ENCODE measurements at places on chromosomes 5 and 9. TPM values are rescaled to one million over a fixed set of nuclear protein-coding genes. Genes with fewer than 3 reads are reported as not detected.

DNA sequence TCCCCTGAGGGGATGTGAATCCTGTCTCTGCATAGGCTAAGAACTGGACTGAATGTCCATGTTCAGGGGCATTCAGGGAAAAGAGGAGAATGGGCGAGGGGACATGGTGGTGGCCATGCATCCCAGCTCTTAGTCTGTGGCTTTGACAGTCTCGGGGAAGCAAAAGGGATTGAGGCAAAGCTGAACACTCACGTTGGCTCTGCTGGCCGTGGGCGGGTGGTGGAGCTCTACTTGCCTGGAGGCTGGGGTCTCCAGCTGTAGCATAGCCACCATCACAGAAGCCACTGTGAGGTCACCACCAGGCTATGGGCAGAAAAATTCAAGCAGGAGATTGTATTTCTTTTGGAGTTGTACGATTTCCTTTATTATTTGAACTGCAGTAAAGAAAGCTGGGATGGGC is 4.1 kb downstream of the GARIN3 start:
- no peak for DNase-seq

GRCh38 chr9:82140471-82140870 is 151.9 kb downstream of the SPATA31D1 start:
- no peak for DNase-seq

DNA sequence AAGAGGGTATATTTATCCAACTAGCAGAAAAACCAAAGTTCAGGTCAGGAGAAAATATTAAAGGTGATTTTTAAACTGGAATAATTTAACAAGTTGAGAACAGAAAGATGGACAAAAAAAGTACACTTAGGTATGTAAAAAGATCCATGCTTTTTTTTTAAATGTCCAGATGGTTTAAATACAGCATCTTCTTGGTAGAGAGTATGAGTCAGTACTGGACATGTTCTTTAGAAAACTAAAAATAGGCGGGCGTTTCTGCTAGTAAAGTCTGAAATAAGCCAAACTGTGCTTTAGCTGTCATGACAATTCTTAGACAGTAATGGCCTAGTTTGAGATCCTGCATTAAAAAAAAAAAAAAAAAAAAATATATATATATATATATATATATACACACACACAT is 255.9 kb upstream of the ST8SIA4 start:
- no peak for DNase-seq

DNA sequence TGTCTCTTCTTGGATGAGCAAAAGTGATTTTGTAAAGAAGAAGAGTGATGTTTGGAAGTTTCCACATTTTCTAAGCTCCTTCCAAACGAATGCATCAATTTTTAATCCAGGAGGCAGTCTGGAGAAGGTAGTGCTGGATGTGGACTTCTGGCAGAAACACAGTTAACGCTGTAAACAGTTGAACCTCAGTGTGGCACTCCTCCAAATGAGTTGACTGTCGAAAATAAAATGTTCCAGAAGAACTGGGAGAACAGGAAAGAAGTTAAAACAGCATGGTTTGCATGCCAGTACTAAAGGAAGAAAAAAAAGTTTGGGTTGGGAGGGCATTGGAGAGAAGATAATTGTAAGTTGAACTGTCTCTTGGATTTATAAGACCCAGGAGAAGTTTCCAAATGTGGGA is 6.5 kb downstream of the ZNF462 start:
- DNase-seq = no peak

GRCh38 chr9:134367791-134368490 is 41.7 kb downstream of the RXRA start:
- no peak for DNase-seq

DNA sequence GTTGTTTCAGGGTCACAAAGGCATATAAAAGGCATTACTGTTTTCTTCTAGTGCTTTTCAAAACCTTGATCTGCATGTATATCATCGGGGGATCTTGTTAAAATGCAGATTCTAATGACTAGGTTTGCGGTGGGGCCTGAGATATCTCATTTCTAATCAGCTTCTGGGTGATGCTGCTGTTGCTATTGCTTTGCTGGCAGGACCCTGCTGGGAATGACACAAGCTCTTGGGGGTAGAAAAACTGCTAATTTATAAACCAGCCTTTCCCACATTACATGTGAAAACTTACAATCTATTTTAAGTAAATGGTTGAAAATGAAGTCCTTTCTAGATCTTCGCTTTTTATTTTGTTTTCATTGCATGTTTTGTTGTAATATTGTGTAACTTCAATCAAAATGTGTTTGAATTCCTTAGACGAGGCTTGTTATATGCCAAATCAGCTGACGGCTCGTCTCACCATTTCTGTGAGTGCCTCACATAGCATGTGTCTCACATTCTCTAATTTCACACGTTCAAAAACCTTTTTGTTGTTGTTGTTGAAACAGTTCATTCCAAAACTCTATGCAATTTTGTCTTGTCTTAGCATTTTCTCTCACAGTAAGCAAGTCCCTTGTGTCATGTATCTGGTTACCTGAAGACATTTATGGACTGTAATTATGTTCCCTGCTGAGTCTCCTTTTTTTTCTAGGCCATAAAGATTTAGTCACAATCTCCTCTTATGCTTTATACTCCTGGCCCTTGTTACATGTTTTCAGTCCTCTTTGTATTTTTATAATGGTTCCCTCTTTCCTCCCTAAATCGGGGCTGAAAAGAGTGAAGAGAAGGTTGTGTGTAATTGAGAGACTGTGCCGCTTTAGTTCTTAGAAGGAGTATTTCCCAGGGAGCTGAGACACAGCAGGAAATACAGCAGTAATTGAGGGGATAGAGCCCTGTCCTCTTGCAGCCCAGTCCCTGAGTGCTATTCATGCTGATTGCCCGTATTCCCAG is 521.0 kb upstream of the SEMA6A start:
- no peak for DNase-seq

DNA sequence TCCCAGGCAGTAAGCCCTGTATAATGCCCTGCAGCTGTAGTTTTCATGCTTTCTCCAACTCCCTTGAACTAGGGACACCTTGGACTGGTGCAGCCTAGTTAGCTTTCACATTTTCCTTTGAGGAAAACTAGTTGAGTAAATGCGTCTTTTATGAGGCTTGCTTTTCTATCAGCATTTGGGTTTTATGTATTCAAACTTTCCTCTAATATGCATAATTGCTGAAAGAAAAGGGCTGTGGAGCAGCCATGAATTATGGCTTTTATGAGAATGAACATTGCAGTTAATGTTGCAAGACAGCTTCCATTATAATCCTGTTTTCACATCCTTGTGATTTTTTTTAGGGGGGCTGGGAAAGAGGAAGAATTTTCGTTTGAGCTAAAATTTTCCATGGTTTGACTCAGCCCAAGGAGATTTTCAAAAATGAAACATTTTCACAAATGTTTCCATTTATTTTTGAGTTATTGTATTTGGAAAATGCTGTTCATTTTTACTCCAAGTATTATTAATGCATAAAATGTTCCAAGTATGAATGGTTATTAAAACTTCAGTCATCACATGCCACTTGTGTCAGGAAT is 57.9 kb upstream of the PPP3R2 start:
- DNase-seq = no peak

The SLC36A3 gene
- total RNA-seq = not detected

The AHRR gene
- 82.2 TPM for total RNA-seq

The LPAR1 gene
- total RNA-seq = not detected

Measured in activated T-cell treated with anti-CD3 and anti-CD28 coated beads, Interleukin-2, amount 50 U/mL, for 72 hours (primary cell).